ENCODE measurements at places on chromosomes 6 and 20.

GRCh38 chr20:57953638-57954037 is 243.8 kb upstream of the PMEPA1 start:
- no peak for DNase-seq

GRCh38 chr6:101490857-101491256 is 97.3 kb downstream of the GRIK2 start:
- DNase-seq = no peak

- no peak for DNase-seq
Observed at GRCh38 chr6:38912378-38912777, 136.2 kb upstream of the GLP1R start.

GRCh38 chr6:126040826-126041225 is 54.5 kb downstream of the TRMT11 start:
- no peak for DNase-seq

- DNase-seq = no peak
Observed at GRCh38 chr20:50169329-50169823, 15.9 kb upstream of the PEDS1 start.

GRCh38 chr6:144895313-144896278 is 610.5 kb downstream of the UTRN start:
- no peak for DNase-seq

GRCh38 chr20:36493801-36494114 is 47.6 kb upstream of the MYL9 start:
- no peak for DNase-seq

- no peak for DNase-seq
Observed at GRCh38 chr20:37226889-37227288, 34.7 kb downstream of the GHRH start.

GRCh38 chr6:33933101-33933500 is 129.3 kb upstream of the MLN start:
- no peak for DNase-seq

DNA sequence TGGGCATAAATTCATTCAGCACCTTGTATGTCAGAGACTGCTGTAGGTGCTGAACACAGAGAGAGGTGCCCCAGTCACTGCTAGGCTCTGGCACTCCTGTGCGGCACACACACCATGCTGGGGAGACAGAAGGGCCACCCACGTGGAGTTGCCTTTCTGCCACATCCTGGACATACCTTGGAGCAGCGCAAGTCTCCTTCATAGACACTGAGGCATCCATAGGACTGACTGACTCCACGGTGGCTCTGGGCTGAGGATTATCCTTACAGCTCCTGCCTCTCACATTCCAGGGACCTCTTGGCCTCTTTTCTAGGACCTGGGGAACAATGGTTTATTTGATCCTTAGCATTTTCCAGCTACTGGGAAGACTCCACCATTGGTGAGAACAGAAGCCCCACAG is 26.0 kb upstream of the SLC22A23 start:
- DNase-seq = no peak

DNA sequence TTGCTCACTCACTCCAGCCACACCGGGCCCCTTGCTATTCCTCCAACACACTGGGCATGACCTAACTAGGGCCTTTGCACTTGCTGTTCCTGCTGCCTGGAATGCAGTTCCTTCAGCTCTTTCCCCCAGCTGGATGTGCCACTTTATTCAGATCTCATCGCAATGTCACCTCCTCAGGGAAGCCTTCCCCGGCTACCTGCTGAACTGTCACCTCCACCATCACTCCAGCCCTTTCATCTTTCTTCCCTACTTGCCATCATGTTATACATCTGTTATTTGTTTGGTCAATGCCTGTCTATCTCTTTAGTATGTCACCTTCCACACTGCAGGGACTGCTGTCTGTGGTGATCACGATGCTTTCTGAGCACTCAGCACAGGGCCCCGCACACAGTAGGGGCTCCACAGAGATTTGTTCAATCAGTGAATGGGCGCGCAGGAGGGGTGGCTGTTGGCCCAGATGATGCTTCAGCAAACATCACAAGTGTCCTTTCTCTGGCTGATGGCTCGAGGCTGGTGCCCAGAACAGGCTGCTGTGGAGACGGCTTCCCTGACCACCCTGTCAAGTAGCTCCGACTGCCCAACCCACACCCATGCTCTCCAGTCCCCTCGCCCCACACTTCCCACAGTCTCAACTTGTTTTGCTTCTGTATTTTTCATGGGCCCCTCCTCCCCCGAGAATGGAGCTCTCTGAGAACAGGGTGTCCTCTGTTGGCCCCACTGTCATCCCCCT is 31.8 kb downstream of the CEBPB start:
- DNase-seq = no peak

DNA sequence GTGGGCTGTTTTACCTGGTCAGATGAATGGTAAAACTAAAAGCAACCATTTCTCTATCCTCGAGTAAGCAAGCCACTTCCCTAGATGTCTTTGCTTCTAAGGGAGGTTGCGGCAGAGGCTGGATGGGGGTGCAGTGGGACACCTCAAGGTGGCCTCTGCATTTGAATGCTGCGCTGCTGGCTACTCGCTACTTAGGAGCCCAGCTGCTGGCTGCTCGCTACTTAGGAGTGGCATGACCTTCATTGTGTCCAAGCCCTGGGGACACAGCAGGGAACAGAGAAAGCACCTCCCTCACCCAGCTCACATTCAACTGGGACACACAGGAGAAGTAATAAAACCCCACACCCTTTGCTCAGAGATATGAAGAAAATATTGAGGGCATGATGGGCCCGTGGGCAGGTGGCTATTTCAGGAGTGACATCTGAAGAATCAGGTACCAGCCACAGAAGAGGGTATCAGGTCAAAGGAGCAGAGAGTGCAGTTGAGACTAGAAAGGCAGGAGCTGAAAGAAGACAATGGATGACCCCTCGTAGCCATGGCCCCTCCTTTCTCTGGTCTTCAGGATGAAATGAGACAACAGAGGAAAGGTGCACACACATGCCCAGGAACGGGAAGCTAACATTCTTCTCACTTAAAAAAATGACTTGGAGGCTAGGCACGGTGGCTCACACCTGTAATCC is 149.4 kb downstream of the ZMYND8 start:
- no peak for DNase-seq

- DNase-seq = no peak
Observed at GRCh38 chr6:85115376-85115775, 334.5 kb upstream of the NT5E start.
